ENCODE measurements at places on chromosomes 2 and 18.
A peak's percentile ranks its signal among the peaks of the same experiment; 100 is the strongest.

GRCh38 chr2:164903204-164903603, 52.1 kb downstream of the SLC38A11 start:
- no peak for DNase-seq

DNA sequence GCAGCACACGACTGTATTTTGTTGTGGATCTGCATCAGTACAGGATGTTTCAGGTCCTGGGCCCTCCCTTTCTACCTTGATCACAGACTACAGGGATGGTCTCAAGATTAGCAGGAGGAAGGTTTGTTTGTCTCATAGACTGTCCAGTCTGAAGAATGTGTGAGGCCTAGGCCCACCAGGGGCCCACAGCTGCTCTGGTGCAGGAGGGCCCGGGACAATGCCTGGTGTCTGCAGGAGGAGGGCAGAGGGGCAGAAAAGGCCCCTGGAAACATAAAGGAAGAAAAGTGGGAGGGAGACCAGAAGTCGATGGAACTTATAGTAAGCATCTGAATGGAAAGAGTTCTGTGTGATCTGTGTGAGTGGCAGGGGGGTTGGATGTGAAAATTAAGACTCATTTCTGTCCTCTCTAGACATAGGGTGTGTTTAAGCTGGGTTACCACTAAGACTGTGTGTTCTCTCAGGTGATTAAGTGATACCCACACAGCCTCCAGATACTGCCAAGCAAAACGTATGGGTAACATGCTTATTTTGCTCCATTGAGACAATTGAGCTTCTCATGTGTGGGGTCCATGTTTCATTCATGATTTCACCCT, 33.4 kb upstream of the LPIN2 start:
- no peak for DNase-seq

DNA sequence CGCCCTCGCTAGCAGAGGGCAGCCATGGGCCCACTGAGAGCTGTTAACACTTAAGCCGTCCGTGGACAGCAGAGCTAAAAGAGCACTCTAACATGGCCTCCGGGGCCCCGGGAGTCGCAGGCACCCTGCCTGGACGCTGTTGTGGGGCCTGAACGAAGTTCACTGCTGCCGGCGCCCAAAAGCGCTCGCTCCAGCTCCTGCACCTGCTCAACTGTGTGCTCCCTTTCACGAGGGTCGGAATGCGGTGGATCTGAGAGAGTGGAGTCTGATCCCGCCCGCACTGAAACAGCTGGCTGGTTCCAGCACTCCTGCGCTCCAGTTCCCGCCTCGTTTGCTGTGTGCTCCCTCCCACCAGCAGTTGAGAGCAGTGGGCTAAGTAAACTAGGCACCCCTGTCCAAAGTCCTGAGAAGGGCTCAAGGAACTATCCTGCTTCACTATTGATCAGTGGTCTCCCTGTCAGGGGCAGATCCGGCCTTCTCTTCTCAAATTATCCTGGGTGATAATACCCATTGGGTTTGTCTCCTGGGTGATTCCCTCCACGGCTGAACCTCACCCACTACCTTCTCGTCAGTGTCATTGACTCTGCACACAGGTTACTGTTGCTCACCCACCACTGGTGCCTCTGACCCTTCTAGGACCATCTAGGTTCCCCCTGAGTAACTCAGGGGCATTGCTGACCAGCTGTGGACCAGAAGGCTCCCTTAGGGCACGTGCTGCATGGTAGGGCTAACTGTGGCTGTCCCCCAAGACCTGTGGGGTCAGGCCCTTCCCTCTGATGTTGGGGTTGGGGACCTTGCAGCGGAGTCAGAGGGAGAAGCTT, 23.5 kb downstream of the B3GNT7 start:
- DNase-seq = no peak

- DNase-seq = no peak
Measured at GRCh38 chr2:105682401-105682800, 62.3 kb upstream of the NCK2 start.

DNA sequence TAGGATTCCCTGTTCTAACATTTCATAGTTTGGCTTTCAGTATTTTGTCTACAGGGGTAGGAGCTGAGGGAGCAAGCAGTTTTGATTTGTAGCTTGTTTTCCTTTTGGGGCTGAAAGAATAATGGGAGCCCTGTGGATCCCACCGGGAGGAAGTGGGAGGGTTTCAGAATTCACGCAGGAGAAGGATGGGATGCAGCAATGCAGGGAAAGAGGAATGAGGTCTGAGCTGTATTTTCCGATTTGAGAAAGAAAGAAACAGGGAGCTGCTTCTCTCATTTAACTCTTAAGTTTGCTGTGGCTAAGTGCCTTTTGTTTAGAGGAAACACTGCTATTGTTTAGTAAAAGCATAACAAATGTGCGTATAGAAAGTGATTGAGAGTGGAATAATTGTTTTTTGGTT, 141.0 kb downstream of the ADCYAP1 start:
- no peak for DNase-seq

- no peak for DNase-seq
Measured at GRCh38 chr2:223055140-223055539, 3.1 kb downstream of the KCNE4 start.

- DNase-seq = peak; percentile 53
Measured at GRCh38 chr2:233331536-233331935, 22.8 kb upstream of the DGKD start.

DNA sequence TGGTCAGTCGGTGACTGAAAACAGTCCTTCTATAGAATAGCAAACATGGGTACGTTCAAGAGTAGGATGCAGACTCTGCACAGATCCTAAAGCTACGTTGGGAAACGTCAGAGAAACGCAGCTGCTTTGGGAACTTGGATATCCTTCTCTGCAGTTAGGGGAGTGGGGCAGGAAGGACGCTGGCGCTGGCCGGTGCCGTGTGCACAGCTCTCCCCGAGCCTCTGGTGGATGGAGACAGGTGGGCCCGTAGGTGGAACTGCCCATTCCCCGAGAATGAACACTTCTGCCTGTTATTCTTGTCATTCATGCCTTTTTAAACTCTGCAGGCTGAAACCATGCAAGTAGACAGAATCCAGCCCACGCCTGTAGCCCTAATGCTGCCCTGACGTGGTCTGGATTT, 91.7 kb upstream of the MBOAT2 start:
- no peak for DNase-seq

- DNase-seq = no peak
Measured at GRCh38 chr2:127422559-127423477, 4.6 kb downstream of the PROC start.

- DNase-seq = no peak
Measured at GRCh38 chr18:26717123-26717719, 148.3 kb downstream of the AQP4 start.

- DNase-seq = no peak
Measured at GRCh38 chr2:64493788-64494187, 30.3 kb upstream of the AFTPH start.

- DNase-seq = no peak
Measured at GRCh38 chr2:232203166-232203891, 175.2 kb upstream of the ALPP start.

- no peak for DNase-seq
Measured at GRCh38 chr2:190199530-190199929, 120.1 kb downstream of the HIBCH start.

GRCh38 chr2:201357221-201357620, at the start of gene FLACC1:
Gene FLACC1, minus strand, starts transcription at chr2:201357345. Its CDS starts 5,941 bp downstream, at chr2:201351404.
- DNase-seq = no peak

- peak; percentile 61 for DNase-seq
Measured at GRCh38 chr2:230924470-230925341, at the start of gene GPR55. Gene GPR55, minus strand, starts transcription at chr2:230925242. Its CDS starts 14,280 bp downstream, at chr2:230910962.

DNA sequence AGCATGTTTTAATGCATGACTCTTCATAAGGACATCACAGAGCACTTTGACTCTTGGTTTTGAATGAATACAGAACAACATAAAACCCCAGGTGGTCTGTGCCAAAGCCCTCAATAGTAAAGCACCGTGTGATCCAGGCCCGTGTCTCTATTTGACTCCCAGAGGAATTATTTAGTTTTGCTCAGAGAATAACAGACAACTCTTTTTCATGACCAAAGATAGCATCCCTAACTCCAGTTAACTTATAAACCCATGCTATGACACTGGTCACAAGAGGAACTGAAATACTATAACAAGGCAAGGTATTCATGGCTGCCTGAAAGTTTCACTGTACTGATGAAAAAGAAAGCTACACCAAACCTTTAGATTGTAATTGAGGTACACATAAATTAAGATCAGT, 128.4 kb downstream of the IKZF2 start:
- DNase-seq = no peak

GRCh38 chr2:184402381-184402780, 195.9 kb upstream of the ZNF804A start:
- no peak for DNase-seq

DNA sequence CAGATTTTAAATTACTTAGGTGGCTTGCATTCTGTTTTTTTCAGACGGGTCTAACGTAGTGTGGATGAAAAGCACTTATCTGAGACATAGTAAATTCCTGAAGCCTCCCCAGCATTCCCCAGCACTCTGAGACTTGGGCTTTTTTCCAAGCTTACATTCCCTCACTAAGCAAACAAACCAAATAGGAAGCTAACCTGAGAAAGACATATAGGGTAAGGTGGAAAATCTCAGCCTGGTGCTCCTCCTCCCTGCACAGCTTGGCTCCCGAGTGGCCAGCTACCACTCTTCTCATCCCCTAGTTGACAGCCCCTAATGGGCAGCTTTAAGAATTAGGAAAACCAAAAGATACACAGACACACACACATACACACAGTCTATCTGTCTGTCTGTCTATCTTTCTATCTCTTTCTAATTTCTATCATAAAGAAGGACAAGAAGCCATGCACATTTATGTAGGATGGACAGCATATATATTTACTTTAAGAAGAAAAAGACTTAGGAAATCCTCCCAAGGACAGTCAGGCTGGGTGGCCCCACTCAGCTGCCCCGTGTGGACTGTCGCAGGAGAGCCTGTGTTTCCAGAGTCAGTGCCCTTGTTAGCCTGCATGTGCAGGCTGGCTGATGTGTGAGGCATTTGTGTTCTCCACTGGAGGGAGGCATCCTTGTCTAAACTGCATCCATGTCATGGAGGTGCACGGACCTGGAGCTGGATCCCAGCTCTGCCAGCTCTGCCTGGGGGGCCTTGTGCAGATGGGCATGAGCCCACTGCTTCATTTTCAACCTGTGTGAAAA, 8.2 kb downstream of the CNNM3 start:
- DNase-seq = no peak

DNA sequence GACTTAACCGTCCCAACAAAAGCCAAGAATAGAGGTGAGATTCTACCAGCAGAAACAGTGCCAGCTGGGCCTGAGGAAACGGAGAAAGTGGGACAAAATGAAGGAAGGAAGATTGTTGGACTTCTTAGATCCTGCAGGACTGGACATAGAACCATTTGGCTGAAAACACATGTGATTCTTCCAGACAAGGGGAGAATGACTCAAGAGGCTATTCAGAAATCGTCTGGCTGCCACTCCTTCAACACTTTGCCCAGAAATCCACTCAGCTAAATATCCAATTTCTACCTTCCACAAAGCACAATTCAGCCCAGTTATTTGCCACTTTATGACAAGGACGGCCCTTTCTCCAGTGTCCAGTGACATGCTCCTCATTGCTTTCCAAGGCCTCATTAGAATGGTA, 61.6 kb downstream of the SNORC start:
- DNase-seq = no peak

DNA sequence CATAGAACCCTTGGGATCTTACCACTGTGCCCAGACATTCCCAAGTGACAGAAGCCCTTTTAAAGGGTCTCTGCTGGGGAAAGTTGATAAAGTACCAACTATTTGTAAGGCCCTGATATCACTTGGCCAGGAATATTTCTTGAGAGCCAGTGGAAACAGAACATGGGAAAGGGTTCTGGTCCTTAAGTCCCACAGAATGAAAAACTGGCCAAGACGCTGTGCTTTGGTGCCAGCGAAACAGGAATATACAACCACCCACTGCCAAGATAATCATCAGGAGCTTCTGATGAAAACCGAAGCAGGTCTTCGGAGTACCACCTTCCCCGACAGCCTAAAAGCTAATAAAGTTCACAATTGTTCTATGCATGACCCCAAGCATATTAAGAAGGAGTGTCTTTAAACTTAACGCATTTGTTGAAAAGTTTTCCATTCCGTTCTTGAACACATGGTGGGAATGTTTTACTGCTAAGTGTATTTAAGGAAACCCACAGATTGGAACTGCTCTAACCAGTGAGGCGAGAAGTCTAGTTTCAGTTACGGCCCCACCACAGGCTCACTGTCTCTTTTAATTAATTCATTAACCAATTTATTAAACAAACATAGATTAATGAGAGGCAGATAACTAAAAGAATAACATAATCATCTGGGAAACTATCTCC, 152.6 kb downstream of the ANKRD44 start:
- no peak for DNase-seq

- no peak for DNase-seq
Measured at GRCh38 chr2:236852977-236853374, 232.7 kb upstream of the COPS8 start.

- no peak for DNase-seq
Measured at GRCh38 chr18:499776-500631, 497 bp downstream of the COLEC12 start.

DNA sequence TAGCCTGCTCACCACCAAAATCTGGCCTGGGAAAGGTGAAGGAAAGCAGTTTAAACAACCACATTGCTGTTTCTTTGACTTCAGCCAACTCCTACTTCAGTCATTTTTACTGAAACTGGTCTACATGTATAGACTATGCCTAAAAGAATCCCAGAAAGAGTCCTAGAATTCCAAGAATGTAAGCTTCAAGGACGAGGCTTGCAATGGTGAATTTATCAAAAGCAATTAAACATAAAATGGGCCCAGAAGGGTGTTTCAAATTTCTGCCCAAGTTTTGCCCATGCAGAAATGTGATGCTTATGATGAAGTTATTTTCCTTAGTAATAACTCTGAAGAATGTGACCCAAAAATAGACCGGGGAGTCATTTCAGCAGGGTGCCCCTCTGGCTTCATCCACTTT, 16.6 kb downstream of the EN1 start:
- DNase-seq = no peak

DNA sequence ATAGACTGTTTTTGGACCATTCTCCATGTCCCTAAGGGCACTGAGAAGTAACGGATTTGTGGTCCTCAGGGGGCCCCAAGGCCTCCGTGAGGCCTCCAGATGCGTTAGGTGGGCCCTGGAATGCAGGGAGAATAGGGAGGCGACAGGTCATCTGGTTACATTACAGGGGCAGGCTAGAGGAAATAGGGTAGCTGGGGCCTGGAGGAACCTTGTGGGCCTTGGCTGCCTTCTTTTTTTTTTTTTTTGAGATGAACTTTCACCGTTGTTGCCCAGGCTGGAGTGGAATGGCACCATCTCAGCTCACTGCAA, 28.9 kb downstream of the ZFP36L2 start:
- no peak for DNase-seq

- DNase-seq = no peak
Measured at GRCh38 chr18:657311-658000, at the start of gene TYMS. Gene TYMS, plus strand, starts transcription at chr18:657653. Its CDS starts 90 bp downstream, at chr18:657743.

GRCh38 chr2:25642298-25642697, 31.1 kb downstream of the DTNB start:
- DNase-seq = no peak

- no peak for DNase-seq
Measured at GRCh38 chr2:167783261-167784083, 463.9 kb downstream of the STK39 start.

GRCh38 chr2:3051266-3051665, 326.4 kb downstream of the EIPR1 start:
- no peak for DNase-seq

Measured in stimulated activated CD4-positive, alpha-beta T cell treated with anti-CD3 and anti-CD28 coated beads, TNF-alpha, amount 100 ng/mL, for 1 hour (primary cell).